ENCODE measurements at places on chromosomes 3 and 15. TPM values are rescaled to one million over a fixed set of nuclear protein-coding genes. Genes with fewer than 3 reads are reported as not detected.

The SLC2A2 gene
- 0.09 TPM for polyA plus RNA-seq

The SMAD6 gene
- not detected for polyA plus RNA-seq

The P2RY1 gene
- polyA plus RNA-seq = 11.5 TPM

The TM4SF18 gene
- not detected for polyA plus RNA-seq

The LARP6 gene
- 8.0 TPM for polyA plus RNA-seq

The CSPG5 gene
- polyA plus RNA-seq = 1.7 TPM

The RARB gene
- polyA plus RNA-seq = 3.0 TPM

The SIN3A gene
- polyA plus RNA-seq = 7.3 TPM

The WDR93 gene
- 0.39 TPM for polyA plus RNA-seq

The MNS1 gene
- 9.7 TPM for polyA plus RNA-seq

The CCDC13 gene
- 1.3 TPM for polyA plus RNA-seq

The ROBO1 gene
- 8.3 TPM for polyA plus RNA-seq

The EOMES gene
- polyA plus RNA-seq = 0.52 TPM

The FSTL1 gene
- 1.7 TPM for polyA plus RNA-seq

The ARGFX gene
- not detected for polyA plus RNA-seq

The SLC6A11 gene
- 1.9 TPM for polyA plus RNA-seq

All from Purkinje cell (primary cell).